Fibroblast of skin of scalp (primary cell): ENCODE measurements at places on chromosomes 7 and 10.

DNA sequence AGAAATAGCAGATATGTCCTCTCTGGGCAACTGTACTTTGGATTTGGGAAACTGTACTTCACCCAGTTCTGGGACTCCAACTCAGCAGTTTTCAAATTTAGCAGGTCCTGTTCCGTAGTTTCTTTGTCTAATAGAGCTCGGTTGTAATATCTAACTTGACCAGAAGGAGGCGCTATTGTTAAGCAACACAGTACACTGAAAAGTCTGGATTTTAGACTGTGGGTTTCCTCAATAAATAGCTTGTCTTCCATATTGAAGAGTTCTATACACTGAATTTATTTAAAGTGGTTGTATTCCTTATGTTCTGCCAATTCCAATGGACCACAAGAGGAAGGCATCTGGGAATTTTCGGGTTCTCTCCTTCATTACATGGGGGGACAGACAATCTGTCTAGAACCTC, 39.8 kb downstream of the ELFN1 start:
- DNase-seq, result no peak

DNA sequence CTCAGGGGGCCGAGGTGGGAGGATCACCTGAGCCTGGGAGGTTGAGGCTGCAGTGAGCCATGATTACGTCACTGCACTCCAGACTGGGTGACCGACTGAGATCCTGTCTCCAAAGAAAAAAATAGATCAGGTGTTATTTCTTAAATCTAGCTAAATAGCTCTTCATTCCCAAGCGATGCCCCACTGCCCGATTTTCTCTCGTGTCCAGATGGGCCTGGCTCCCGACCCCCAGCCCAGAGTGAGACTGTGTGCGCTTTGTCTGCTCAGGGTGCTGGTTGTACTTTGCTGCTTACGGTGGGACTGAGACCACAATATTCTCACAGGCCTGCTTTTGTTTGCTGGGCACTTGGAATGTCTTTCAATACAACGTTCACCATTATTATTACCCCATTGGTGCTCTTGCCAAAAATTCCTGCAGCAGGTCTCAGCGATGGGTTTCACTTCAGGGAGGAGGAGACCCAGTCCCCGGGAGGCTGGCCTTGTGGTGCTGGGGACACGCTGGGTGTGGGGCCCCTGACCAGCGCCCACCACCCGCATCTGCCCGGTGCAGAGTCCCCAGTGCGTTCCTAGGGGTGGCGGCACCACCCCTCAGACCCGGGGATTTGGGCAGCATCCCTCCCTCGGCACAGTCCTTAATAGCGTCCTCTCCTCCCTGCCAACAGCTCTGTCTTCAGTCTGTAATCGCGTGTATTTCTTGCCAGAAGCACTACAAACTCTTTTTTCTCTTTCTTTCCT, 20.4 kb upstream of the DPYSL4 start:
- no peak for DNase-seq

DNA sequence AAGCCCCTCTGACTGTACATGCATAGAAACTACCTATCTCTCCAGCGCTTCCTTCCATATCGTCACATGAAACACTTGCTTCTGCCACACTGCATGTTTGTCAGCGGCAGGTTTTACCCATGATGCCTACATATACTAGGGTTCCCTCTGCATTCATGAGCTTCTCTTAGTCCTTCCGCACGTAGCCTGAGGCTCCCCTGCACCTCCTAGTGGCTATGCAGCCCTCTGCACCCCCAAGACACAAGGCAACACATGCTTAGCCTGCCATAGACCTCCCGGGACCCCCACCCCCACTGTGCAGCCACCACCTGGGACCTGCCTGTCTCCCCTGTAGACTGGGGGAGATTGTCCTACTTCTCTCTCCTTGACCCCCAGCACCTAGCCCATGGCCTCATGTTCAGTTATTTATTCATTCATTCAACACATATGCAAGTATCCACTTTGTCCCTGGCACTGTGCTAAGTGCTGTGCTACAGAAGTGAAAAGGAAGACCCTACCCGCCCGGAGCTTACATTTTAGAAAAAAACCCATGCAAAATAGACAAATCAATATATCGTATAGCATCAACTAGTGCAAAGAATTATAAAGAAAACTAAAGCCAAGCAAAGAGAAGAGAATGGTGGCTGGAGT, 23.5 kb downstream of the TMEM273 start:
- peak; percentile 54 for DNase-seq

DNA sequence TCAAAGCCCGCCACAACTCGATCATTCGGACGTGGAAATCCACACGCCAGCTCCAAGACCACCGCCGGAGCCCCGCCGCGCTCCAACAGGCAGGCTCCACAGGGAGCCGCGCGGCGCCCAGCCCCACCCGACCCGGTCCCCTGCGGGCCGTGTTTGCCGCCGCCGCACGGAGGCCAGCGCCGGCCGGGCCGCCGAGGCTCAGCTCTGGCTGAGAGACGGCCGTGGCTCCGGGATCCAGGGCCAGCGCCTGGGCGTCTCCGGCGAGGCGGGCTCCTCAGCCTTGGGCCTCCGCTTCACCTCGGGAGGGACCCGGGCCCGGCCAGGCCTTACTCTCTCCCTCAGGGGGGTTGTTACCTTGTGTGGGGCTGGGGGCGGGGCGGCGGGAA, 333 bp downstream of the SMNDC1 start:
- peak; percentile 18 for DNase-seq

GRCh38 chr10:126549344-126549743, 121.1 kb downstream of the C10orf90 start:
- peak; percentile 53 for DNase-seq

- DNase-seq, result peak; percentile 54
Measured at GRCh38 chr10:63630931-63631680, 109.9 kb downstream of the REEP3 start.

- peak; percentile 71 for DNase-seq
Measured at GRCh38 chr7:74598558-74598957, 59.0 kb upstream of the GTF2I start.
